ENCODE measurements at places on chromosomes 13 and 19.

DNA sequence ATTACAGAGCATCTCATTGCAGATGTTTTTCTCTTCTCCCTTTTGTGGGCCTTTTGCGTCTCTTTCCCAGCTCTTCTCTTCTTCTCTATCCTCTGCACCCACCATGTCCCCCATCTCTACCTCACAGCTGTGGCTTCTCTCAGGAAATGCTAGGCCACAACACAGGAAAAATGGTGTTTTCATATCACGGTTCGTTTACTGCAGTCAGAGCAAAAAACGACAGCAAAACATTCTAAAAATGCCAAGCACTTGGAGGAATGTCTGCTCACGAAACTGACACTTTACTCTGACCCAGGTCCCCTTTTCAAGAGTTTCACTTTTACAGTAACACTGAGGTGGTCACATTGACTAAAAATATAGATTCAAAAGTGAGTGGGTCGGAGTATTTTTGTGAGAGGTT is 152.2 kb downstream of the DCT start:
- no peak for DNase-seq

- no peak for DNase-seq
Measured at GRCh38 chr19:2423071-2423914, 4.1 kb downstream of the TIMM13 start.

DNA sequence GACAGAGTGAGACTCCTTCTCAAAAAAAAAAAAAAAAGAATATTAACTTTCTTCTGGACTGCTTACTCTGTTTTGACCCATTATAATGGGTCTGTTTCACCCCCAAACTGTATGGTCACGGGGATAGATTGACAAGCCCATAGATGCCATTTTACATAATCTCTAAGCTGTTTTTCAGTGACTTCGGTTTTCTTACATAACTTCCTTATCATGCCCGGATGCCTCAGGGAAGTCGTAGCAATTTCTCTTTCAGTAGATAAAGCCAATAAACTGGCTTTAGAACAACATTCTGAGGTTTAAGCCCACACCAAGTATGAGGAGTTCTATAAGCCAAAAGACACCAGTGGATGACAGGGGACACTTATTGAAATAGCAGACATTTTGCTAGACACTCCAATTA is 5.9 kb upstream of the ZNF254 start:
- DNase-seq: no peak

- no peak for DNase-seq
Measured at GRCh38 chr19:51737389-51737788, 13.6 kb upstream of the HAS1 start.

GRCh38 chr19:35123573-35123972 is 8.0 kb downstream of the FXYD3 start:
- no peak for DNase-seq

- DNase-seq: no peak
Measured at GRCh38 chr19:4181053-4181508, 1.3 kb downstream of the SIRT6 start.

GRCh38 chr19:38394488-38394887 is 6.0 kb downstream of the SPRED3 start:
- DNase-seq: no peak

DNA sequence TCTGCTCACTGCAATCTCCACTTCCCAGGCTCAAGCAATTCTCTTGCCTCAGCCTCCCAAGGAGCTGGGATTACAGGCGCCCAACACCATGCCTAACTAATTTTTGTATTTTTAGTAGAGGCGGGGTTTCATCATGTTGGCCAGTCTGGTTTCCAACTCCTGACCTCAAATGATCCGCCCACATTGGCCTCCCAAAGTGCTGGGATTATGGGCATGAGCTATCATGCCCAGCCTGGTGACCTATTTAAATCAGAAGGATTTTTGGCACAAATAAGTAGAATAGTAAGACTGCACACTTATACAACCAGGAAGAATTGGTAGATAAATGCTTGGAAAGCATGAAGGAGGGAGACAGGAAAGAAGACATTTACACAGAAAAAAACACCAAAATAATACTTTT is 53.4 kb upstream of the AKAP11 start:
- DNase-seq: no peak

DNA sequence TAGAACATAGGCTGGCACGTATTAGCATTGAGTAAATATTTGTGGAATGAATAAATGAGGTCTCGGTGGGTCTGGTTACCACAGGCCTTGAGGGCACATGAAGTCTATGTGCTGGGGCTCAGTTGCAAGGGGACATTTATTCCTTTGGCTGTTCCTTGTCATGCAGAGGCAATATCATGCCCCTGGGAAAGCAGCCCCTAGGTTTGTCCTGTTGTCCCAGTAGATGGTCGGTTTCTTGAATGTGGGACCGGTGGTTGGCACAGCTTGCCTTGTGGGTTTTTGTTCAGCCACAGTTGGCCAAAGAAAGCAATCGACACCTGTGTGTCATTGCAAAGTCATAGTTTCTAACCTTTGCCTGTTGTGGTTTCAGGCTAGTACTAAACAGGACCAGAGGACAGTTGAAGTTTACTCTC is 24.7 kb upstream of the GPR183 start:
- no peak for DNase-seq

- no peak for DNase-seq
Measured at GRCh38 chr13:39888865-39889810, 233.7 kb downstream of the COG6 start.

GRCh38 chr19:54189145-54189734 is at the start of gene MBOAT7:
TSS of gene MBOAT7 (minus strand) at chr19:54189580. CDS start at chr19:54188508, 1,072 bp downstream.
- DNase-seq: no peak

- DNase-seq: no peak
Measured at GRCh38 chr19:50430888-50431342, 1.8 kb upstream of the MYBPC2 start.

GRCh38 chr19:5966215-5966614 is 11.7 kb downstream of the RANBP3 start:
- DNase-seq: no peak

DNA sequence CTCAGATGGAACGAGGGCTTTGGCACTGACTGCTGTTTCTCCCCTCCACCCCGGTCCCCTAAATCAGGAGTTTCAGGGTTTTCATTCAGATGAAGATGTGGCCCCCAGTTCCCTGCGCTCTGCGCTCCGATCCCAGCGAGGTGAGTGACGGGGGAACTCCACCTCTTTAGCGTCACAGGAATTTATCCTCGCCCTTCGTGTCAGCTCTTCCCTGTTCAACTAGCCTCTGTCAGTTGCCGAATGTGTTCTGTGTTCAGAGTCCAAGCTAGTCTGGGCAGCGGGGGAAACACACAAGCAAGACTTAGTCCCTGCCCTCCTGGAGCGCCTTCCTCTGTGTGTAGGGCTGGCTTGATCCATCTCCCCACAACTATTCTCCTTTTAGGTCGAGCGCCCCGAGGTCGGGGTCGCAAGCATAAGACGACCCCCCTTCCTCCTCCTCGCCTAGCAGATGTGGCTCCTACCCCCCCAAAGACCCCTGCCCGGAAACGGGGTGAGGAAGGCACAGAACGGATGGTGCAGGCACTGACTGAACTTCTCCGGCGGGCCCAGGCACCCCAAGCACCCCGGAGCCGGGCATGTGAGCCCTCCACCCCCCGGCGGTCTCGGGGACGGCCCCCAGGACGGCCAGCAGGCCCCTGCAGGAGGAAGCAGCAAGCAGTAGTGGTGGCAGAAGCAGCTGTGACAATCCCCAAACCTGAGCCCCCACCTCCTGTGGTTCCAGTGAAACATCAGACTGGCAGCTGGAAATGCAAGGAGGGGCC is 1.8 kb downstream of the KMT2B start:
- no peak for DNase-seq

DNA sequence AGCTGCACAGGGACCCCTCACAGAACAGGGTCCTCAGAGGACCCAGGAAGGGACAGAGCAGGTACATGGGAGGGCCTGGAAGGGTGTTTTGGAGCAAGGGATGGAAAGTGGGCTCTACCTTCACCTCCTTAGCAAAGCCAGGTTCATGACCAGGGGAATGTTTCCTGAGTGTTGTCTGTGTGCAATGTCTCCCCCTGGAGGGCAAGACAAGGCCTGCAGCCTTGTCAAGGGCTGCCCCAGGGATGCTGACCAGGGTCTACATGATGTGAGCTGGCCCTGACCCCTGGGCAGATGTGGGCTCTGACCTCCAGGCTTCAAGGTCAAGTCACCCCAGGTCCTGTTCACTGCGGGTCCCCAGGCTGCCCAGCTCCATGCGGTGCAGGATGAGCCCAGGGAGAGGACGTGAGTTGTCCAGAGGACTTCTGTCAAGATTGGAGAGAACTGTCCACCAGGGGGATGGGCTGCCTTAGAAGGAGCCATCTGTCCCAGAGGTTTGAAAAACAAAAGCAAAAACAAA is 1.0 kb upstream of the CEACAM1 start:
- peak; percentile 23 for DNase-seq

- no peak for DNase-seq
Measured at GRCh38 chr19:54473071-54473891, at the start of gene CDC42EP5. TSS of gene CDC42EP5 (minus strand) at chr19:54473296. CDS start at chr19:54465547, 7,749 bp downstream.

DNA sequence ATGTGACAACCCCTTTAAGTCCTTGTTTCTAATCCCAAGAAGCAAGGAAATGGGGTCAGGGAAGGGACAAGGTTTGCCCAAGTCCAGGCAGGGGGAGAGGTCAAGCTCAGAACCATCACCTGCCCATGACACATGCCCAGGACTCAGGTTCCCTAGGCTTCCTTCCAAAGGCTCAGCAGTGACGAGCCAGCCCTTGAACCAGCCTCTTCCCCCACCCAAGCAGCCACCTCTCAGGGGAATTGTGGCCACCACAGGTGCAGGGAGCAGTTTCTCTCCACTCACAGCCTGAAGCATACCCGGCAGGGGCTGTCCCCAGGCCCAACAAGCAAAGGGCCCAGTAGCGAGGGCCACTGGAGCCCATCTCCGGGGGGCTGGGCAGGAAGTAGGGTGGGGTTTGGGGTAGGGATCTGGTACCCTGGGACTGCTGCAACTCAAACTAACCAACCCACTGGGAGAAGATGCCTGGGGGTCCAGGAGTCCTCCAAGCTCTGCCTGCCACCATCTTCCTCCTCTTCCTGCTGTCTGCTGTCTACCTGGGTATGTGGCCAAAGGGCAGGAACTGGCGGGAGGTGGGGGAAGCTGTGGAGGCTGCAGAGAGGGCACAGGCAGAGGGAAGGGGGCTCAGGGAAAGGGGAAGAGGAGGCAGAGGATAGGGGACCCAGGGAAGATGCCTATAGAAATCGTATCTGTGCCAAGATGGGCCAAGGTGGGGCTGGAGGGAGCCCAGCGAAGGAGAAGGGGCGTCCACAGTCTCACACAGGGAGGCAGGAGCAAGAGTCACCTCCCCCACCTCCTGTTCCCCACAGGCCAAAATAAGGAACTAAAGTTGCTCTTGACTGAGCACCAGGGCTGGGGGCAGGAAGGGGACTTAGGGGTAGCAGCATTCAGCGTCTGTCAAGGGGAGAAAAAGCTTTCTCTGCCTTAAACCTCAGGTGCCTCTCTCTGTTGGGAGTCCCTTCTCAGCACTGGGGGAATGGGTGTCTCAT is at the start of gene CD79A:
TSS of gene CD79A (plus strand) at position 433 of the 986 bp plus-strand sequence. CDS start at position 459, 26 bp downstream.
- peak; percentile 69 for DNase-seq

DNA sequence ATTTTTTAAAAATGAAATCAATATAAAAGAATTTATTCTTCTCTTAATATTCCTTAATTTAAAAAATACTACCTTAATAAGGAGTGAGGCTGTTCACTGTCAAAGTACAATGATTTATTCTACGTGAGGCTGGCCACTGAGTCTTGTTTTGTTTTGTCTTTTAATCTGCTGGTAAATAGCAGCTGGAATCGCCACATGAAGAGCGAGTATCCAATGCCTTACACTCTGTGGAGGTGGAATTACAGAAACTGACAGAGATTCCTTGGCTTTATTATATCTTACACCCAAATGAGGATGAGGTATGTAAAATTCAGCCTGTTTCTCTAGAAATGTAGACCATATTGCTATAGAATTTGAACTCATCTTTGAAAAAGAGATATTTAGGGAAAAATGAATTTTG is 52.9 kb upstream of the AKAP11 start:
- DNase-seq: no peak

DNA sequence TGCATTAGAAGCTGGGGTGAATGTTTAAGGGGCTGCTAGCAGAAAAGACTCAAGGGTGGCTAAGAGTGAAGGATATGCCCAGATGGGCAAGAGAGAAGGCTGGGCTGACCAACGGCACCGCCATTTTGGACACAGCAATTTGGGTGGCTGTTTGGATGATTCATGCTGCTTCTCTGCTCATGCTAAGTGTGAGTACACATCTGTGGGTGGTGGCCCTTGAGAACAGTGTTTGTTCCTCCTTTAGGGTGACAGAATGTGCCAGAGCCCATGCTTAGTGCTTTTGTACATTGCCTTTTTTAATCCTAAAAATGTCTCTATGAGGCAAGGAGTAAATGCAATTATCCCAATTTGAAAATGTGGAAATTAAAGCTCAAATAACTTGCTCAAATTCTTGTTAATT is 9.8 kb downstream of the CBY2 start:
- no peak for DNase-seq

GRCh38 chr13:77494226-77494625 is 41.3 kb upstream of the SCEL start:
- DNase-seq: no peak

DNA sequence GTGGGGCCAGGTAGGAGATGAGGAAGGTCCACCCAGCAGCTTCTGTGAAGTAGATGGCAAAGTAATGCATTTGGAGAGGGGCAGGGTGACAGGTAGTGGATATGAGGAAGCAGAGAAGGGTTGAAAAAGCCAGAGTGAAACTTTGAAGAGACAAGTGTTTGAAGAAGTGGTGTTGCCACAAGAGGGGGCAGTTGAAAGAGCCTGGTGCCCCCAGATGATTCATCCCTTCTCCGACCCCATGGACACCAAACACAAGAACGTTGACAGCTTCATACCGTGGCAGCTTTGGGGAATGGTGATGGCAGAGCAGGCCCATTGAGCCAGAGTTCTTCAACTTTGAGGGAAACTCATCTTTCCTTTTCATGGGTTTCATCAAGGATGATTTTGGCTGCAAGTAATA is 19.9 kb downstream of the IFNL3 start:
- no peak for DNase-seq

GRCh38 chr13:73837147-73837546 is 297.1 kb downstream of the KLF12 start:
- no peak for DNase-seq

DNA sequence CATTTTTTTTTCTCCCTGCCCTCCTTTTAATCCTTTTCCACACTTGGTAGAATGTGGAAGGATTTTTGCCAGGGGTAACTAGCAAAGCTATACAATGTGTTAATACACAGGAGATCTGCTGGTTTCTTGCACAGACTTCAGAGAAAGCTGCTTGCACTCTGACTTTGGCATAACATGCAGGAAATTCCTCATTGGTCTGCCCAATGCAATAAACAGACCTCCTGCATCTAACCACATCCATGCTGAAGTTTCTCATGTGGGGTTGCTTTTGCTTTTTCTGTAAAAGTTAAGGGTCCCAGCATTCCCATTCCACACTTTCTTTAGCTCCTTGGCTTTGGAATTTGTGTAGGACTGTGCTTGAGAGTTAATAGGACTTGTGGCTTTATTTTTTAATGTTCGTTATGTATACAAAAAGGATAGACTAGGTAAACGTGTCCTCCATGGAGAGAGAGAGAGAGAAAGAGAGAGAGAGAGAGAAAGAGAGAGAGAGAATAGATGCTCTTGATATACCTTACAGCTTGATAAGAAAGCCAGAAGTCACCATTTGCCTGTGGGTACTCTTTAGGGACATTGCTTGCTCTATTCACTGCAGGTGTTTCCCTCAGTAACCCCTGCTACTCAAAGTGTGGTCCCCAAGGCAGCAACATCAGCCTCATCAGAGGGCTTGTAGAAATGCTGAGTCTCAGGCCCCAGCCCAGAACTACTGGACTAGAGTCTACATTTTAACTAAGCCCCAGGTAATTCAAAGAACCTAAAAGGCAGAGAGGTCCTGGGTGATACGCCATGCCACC is 170.5 kb downstream of the SHISA2 start:
- DNase-seq: no peak

Measured in AML-193 (cell line).